Amygdala (tissue), 56 donors: ENCODE measurements at places on chromosomes 7 and 10.

GRCh38 chr10:58016614-58017013 lies 251.1 kb downstream of the IPMK start:
- no peak for DNase-seq

DNA sequence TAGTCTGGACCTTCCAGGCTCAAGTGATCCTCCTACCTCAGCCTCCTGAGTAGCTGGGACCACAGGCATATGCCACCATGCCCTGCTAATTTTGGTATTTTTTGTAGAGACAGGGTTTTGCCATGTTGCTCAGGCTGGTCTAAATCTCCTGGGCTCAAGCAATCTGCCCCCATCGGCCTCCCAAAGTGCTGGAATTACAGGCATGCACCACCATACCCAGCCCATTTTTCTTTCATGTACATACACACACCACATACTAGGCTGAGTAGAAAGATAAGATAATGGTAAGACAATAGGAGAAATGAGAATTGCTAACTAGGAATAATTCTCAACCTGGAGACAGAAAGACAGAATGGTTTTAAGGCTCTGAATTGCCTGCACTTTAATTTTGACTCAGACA lies 83.8 kb downstream of the CPEB3 start:
- DNase-seq, result no peak

GRCh38 chr7:50369143-50370026 lies 64.9 kb downstream of the IKZF1 start:
- DNase-seq, result no peak

DNA sequence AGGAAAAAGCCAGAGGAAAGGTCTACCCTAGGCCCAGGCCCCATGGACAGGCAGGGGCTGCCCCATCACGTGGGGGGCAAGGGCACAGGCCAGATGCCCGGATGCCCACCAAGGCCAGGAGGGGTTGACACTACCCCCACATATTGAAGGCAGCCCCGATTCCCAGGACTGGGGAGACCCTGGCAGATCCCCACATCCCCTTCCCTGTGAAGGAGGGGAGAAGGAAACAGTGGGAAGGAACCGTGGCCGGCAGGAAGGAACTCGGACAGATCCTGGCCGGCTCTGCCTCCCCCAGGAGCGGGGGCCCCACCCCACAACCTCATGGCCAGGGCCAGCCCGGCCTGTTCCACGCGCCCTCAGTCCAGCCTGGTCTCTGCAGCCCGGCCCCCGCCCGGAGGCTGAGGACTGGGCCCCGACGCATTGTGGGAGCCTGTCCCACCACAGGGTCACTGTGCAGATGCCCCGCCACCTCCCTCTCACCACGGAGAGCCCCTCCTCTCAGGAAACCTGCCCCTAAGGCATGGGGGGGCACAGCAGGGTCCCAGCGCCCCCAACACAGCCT lies 41.3 kb downstream of the PAPOLB start:
- no peak for DNase-seq

- DNase-seq, result no peak
Observed at GRCh38 chr10:26881600-26882331, 21.0 kb upstream of the ABI1 start.

- DNase-seq, result no peak
Observed at GRCh38 chr10:117160567-117160966, 22.5 kb upstream of the VAX1 start.

DNA sequence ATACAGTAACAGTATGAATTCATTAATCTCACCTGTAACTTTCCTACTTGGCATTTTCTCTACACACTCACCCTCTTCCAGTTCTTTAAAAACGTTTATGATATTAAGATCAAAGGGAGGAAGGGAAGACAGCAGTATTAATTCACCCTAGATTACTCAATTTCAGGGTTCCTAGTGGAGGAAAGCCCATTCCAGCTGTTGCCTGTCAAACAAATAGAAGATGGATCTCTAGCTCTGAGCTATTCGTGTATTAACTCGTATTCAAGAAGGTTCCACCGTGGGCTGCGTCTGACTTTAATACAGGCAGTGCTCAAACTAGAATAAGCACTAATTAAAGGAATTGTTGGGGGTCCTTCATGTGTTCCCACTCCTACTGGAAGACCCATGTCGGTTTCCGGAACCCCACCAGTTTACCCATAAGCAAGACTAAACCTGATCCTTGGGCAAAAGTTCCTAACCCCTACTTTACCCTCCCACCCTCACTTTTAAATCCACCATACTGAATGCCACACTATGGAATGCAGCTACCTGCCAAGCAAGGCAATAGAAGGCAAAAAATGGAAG lies 2.1 kb downstream of the NANOS1 start:
- no peak for DNase-seq
